ENCODE measurements at places on chromosomes 4 and X. TPM values are rescaled to one million over a fixed set of nuclear protein-coding genes. Genes with fewer than 3 reads are reported as not detected.

Gene DAPP1
- not detected for total RNA-seq

Gene IL13RA2
- total RNA-seq, result not detected

Gene NWD2
- total RNA-seq, result not detected

Gene DGAT2L6
- not detected for total RNA-seq

Gene GNPDA2
- 13.1 TPM for total RNA-seq

Gene SLC7A11
- 26.2 TPM for total RNA-seq

Gene ZNF732
- total RNA-seq, result not detected

Gene XG
- total RNA-seq, result not detected

Gene FAM53A
- total RNA-seq, result 1.2 TPM

Gene KIAA1210
- total RNA-seq, result not detected

Gene TEX13C
- not detected for total RNA-seq

Gene SPIN4
- total RNA-seq, result 6.0 TPM

Gene LAS1L
- total RNA-seq, result 74.0 TPM

Gene ARHGAP36
- not detected for total RNA-seq

Gene NIPAL1
- 0.47 TPM for total RNA-seq

Gene LEF1
- not detected for total RNA-seq
